ENCODE measurements at places on chromosomes 7 and 10.
A peak's percentile ranks its signal among the peaks of the same experiment; 100 is the strongest.

- no peak for DNase-seq
Observed at GRCh38 chr7:50761713-50762112, 21.0 kb downstream of the GRB10 start.

GRCh38 chr10:62690703-62691102 lies 113.8 kb upstream of the ADO start:
- no peak for DNase-seq

- DNase-seq: no peak
Observed at GRCh38 chr7:94333810-94334209, 60.9 kb upstream of the COL1A2 start.

DNA sequence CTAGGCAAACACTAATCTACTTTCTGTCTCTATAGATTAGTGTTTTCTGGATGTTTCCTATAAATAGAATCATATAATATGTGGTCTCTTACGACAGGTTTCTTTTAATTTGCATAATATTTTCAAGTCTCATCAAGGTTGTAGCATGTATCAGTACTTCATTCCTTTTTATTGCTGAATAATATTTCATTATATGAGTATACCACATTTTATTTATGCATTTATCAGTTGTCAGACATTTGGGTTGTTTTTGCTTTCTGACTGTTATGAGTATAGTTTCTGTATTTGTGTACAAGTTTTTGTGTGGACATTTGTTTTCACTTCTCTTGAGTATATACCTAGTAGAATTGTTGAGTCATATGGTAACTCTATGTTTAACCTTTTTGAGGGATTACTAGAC lies 48.2 kb downstream of the SHOC2 start:
- no peak for DNase-seq

GRCh38 chr7:16492513-16493062 lies 27.1 kb upstream of the SOSTDC1 start:
- DNase-seq: no peak

DNA sequence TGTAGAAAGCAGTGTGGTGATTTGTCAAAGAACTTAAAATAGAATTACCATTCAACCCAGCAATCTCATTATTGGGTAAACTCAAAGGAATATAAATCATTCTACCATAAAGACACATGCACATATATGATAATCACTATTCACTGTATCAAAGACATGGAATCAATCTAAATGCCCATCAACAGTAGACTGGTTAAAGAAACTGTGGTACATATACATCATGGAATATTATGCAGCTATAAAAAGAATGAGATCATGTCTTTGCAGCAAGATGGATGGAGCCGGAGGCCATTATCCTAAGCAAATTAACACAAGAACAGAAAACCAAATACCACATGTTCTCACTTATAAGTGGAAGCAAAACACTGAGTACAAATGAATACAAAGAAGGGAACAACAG lies 281.5 kb upstream of the MAGI2 start:
- DNase-seq: no peak

GRCh38 chr7:147997636-147998035 lies 592.9 kb upstream of the C7orf33 start:
- no peak for DNase-seq

DNA sequence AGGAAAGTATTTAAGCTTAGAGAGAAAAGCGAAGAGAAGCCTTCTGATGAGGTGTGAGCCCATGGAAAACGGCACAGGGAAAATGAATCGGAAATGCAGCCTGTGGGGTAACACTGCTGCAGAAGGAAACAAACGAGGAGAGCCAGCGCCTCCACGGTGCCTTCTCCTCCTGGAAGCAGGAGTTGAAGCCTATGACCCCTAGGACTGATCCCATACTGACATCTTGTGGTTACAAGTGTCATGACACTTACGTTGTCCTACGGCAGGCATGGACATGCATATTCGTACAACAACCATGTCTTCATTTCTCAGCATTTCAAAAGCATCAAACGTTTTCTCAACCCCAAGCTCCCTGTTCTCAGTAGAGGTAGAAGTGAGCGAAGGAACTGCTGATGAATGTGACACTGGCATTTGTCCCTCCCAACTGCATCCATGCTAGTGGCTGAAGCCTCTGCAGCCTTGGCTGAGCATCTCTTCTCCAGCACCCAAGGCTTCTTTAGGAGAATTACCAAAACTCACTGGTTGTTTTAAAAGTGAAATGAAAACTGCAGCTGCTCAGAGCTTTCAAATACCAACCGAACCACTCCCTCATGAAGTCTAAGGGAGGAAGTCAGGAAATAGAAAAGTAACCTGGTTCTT lies 160.2 kb downstream of the JAZF1 start:
- no peak for DNase-seq

- DNase-seq: no peak
Observed at GRCh38 chr10:45053569-45054100, 52.9 kb downstream of the ZNF22 start.

DNA sequence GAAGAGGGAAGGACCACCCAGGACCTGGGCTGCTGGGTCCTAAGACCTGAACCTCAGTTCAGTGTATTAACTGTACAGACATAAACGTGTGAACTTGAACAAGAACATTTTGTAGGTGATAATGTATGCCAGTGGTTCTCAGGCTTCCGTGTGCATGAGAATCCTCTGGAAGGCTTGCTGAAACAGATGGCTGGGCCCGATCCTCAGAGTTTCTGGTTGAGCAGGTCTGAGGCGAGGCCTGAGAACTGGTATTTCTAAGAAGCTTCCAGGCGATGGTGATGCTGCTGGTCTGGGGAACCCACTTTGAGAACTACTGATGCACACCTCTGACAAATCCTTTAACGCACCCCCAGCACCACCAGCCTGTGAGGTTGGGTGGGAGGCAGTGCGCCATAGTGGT lies 70.4 kb downstream of the CDH23 start:
- no peak for DNase-seq

GRCh38 chr7:117010375-117011133 lies 57.3 kb downstream of the ST7 start:
- no peak for DNase-seq

GRCh38 chr7:5677538-5678294 lies 103.7 kb downstream of the RNF216 start:
- no peak for DNase-seq

- no peak for DNase-seq
Observed at GRCh38 chr7:105136221-105136620, 122.2 kb downstream of the KMT2E start.

DNA sequence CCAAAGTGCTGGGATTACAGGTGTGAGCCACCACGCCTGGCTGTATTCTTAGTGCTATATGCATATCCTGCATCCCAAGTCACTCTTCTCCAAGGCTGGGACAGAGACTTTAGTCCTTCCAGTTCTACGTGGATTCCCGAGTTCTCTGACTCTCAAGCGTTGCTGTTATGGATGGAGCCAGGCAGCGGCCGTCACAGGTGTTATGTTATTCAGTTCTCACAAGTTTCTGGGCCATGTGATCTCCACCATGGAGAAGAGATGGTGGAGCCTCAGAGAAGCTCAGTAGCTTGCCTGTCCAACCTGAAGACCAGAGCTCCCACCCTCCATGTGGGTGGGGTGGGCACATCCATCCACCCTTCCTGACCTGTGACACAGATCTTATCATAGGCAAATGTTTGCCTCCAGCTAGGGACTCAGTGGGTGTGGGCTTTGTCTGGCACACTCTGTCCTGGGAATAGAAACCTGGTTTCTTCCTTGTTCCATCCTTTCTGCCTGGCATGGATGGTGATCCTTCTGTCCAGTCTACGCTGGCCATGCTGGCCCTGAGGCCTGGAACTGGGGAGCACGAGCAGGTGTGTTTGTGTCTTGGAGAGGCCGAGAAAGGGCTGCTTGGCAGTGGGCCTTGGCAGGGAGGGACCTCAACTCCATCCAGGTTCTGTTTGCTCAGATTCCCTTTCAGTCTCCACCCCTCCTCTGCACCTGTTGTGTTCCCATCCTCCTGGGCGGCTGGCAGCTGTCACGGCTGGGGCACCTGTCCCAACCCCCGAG lies 55.3 kb downstream of the NEURL1 start:
- DNase-seq: no peak

DNA sequence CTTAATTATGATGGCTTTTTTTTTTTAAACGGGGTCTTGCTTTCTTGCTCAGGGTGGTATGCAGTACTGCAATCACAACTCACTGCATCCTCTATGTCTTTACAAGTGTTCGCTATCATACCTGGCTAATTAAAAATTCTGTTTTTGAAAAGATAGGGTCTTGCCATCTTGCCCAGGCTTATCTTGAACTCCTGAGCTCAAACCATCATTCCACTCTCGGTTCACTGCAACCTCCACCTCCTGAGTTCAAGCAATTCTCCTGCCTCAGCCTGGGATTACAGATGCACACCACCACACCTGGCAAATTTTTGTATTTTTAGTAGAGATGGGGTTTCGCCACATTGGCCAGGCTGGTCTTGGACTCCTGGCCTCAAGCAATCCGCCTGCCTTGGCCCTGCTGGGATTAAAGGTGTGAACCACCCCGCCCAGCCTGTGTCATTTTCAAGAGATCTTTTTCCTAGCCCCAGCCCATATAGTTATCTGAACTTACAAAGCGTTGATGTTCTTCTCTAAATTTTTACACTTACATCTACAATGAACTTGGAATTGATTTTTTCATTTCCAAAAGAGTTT lies 6.0 kb downstream of the HNRNPF start:
- DNase-seq: no peak

GRCh38 chr10:75932921-75933320 lies 501.5 kb downstream of the LRMDA start:
- DNase-seq: no peak

DNA sequence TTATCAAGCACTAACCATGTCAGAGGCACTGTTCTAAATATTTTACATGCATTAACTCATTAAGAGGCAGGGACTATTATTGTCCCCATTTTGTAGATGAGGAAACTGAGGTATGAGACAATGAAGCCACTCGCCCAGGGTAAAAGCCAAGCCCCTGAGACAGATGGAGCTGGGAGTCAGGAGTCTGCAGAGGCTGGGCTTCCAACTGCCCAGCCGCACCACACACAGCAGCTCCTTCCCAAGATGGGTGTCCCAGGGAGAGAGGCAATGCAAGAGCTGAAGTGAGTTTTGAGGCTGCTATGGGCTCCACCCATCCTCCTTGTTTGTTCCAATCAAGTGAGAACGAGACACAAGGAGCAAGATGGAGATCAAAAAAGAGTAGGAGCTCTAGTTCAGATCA lies 244.2 kb downstream of the KCNMA1 start:
- no peak for DNase-seq

DNA sequence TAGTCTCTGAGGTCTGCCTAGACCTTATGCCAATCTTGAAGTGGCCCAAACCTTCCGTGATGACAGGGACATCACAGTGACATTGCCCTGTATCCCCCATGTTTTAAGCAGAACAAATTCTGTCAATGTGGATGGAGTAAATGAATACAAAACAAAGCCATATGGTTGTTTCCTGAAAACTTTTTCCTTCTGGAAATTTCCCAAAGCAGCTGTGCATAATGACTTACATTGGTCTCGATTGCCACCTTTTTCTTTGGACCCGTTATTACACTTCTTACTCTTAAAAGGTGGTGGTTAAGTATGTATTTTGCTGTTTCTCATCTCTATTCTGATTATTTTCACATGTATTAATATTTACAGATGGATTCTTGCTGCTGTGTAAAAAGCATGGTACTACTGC lies 411.2 kb upstream of the KLF6 start:
- DNase-seq: no peak

DNA sequence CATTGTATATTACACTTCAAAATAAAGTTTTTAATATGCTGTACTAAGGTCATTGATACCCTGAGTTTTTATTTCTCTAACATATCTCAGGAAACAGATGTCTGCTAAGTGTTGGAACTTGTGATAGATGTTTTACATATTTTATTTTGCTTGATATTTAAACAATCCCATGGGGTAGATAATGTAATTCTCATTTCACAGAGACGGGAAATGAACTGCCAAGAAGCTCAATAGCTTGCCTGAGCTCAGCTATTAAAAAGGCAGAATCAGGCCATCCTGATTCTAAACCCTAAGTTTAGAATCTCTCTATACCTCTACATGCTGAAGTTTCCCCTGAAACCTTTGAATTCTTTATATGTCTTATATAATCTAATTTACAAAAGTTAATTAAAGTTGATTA lies 126.3 kb downstream of the LRRC18 start:
- no peak for DNase-seq

GRCh38 chr7:48084727-48085432 lies 4.2 kb upstream of the UPP1 start:
- DNase-seq: no peak

DNA sequence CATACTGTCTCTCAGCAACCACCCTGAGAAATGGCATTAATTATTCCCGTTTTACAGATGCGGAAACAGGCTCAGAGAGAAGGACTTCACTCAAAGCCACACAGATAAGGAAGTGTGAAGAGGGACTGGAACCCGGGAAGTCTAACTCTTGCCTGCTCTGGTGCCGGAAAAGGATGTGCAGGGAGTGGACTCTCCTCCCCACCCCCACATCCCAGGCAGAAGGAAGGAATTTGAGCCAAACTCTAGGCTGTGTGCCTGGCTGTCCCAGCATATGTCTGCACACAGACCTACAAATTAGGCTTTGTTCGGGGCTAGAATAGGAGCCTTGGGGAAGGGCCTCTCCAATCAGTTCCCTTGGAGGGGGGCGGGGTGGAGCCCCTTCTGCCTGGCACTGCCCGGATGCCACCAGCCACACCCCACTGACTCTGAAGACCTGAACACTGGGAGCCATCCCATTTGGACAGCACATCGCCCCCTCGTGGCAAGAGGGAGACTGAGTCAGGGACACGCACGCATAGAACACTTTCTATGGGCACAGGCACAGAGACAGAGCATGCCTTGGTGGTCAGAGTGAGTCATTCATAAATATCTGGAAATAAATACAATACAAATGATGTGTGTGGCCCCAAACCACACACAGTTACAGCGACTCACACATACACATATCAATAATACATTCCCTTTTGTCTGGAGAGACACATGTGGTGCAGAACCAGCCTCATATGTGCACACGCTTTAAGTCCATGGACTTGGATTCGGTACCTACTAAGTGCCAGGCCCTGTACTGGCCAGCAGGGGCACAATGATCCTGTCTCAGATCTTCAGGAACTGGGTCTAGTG lies 13.1 kb downstream of the LZTS2 start:
- no peak for DNase-seq

- DNase-seq: peak; percentile 23
Observed at GRCh38 chr10:59709395-59710125, at the start of gene SLC16A9. Gene SLC16A9 (minus strand): TSS chr10:59709850. CDS start chr10:59684291, 25,559 bp downstream.

- DNase-seq: no peak
Observed at GRCh38 chr10:44298713-44299112, 86.2 kb downstream of the CXCL12 start.

DNA sequence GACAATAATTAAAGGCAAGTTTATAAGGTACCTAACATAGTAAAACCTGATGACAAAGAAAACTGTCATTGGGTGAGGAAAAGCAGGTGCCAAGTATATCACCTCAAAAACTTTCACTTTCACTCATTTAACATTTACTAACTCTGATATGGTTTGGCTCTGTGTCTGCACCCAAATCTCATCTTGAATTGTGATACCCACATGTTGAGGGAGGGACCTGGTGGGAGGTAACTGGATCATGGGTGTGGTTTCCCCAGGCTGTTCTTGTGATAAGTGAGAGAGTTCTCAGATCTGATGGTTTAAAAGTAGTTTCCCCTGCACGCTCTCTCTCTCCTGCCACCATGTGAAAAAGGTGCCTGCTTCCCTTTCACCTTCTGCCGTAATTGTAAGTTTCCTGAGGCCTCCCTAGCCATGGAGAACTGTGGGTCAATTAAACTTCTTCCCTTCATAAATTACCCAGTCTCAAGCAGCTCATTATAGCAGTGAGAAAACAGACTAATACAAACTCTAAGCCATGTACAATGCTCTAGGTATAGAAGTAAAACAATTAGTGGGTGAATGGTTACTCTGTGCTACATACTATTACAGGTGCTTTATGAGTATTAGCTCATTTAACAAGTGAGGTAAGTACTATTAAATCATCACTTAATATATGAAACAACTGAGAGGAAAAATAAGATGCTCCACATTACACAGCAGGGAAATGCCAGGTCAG lies 199.0 kb downstream of the CHCHD3 start:
- DNase-seq: no peak

Measured in cortex of kidney (tissue), 1 donor.